Right lobe of liver (tissue), 6 donors: ENCODE measurements at places on chromosomes 2 and 18. TPM values are rescaled to one million over a fixed set of nuclear protein-coding genes. Genes with fewer than 3 reads are reported as not detected.

The ACVR2A gene
- total RNA-seq = 6.6 TPM

The MC4R gene
- total RNA-seq = not detected

The ANKRD53 gene
- not detected for total RNA-seq

The GPR55 gene
- total RNA-seq = 0.06 TPM

The RUFY4 gene
- not detected for total RNA-seq

The CHST9 gene
- total RNA-seq = 8.2 TPM

The CPS1 gene
- total RNA-seq = 1,279 TPM

The OR6B2 gene
- total RNA-seq = not detected

The STPG4 gene
- total RNA-seq = not detected

- no peaks in the 10 kb centered on the region for H3K27me3 ChIP-seq
- no peaks in the 10 kb centered on the region for H3K36me3 ChIP-seq
- no peak for DNase-seq
- H3K27ac ChIP-seq = no peak overlapping the region
- no peaks in the 10 kb centered on the region for H3K4me1 ChIP-seq
Observed at GRCh38 chr2:136319237-136319636, 201.3 kb upstream of the CXCR4 start.

DNA sequence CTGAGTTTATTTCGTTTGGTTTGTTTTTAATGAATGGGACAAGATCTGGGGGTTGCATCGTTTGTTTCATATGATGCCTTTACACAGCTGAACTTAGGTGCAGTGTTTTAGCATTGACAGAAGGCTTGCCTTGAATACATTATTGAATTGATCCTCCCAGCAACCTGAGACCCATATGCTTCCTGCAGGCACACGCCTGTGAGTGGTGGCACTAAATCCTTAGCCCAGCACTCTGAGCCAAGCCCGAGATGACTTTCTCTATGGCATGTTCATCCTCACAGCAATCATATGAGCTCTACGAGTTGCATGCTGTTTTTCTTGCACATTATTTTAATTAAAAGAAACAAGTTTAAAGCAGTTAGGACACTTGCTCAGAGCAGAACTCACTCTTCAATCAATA is 47.8 kb upstream of the AGAP1 start:
- no peaks in the 10 kb centered on the region for H3K4me1 ChIP-seq
- H3K4me3 ChIP-seq = no peak overlapping the region
- H3K27ac ChIP-seq = no peak overlapping the region
- no peaks in the 10 kb centered on the region for H3K27me3 ChIP-seq

- no peaks in the 10 kb centered on the region for H3K36me3 ChIP-seq
- no peaks in the 10 kb centered on the region for H3K4me1 ChIP-seq
- H3K27ac ChIP-seq = no peak overlapping the region
Observed at GRCh38 chr2:86012007-86012712, 93.5 kb downstream of the POLR1A start.

DNA sequence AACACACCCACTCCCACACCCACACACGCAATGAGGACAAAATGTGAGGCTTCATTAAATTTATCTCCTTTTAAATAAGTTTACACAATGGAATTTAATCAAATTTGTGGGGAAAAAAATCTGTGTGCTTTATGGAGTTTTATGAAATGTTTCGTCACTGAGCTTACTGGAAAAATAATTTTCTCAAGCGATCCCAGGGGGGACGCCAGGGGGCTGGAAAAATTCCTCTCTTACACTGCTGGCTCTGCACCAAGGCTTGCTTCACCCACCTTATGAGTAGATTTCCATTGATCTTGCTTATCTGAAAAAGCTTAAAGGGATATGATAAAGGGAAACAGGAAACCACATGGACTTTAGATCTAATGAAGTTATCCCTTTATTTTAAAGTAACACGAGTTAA is 95.5 kb downstream of the CABYR start:
- no peak overlapping the region for H3K27ac ChIP-seq
- H3K4me3 ChIP-seq = no peak overlapping the region
- H3K36me3 ChIP-seq = no peaks in the 10 kb centered on the region

DNA sequence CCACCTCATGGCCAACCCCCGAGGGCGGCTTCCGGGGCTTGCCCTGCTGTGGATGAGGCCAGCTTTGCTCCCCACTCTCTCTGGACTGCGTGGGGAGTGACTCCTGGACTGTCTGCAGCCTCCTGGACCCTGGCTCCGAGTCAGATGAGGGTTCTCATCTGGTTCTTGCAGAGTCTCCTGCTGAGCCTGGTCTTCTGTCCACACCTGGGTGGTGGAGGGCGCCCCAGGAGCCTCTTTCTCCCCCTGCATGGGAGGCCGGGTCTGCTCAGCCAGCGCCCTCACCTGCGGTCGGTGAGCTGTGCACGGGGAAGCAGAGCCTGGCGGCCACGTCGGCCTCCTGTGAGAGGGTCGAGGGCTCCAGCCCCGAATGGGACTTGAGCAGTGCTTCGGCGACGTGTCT is 78.3 kb downstream of the RTP5 start:
- no peak overlapping the region for H3K27ac ChIP-seq
- DNase-seq = peak; percentile 36
- H3K36me3 ChIP-seq = no peaks in the 10 kb centered on the region
- no peaks in the 10 kb centered on the region for H3K27me3 ChIP-seq
- H3K4me1 ChIP-seq = peaks cover 10% of the 10 kb centered on the region

- H3K27me3 ChIP-seq = peaks cover 69% of the 10 kb centered on the region
- no peaks in the 10 kb centered on the region for H3K4me1 ChIP-seq
- DNase-seq = no peak
- no peak overlapping the region for H3K27ac ChIP-seq
- no peak overlapping the region for H3K4me3 ChIP-seq
- no peaks in the 10 kb centered on the region for H3K36me3 ChIP-seq
Observed at GRCh38 chr2:176130957-176131847, 1.7 kb downstream of the HOXD8 start.

DNA sequence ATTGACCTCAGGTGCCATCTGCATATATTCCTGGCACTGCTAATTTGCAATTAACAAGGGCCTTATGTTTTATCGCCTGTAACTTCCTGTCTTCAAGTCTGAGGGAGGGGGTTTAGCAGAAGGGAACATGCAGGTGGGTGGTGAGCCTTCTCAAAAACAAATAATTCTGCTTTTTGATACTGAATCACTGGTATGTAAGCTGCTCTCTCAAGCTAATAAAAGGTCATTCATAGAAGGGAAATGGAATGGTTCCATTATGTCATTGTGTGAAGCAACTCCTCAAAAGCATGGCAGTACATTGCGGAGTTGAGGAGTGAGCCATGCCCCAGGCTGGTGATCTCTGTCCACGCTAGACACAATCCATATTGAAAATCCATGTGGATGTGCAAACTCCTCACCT is 414.8 kb upstream of the ID2 start:
- H3K27me3 ChIP-seq = no peaks in the 10 kb centered on the region
- H3K27ac ChIP-seq = no peak overlapping the region
- H3K4me1 ChIP-seq = no peaks in the 10 kb centered on the region
- H3K36me3 ChIP-seq = no peaks in the 10 kb centered on the region
- no peak for DNase-seq
- H3K4me3 ChIP-seq = no peak overlapping the region

GRCh38 chr2:129757915-129758783 is 221.3 kb upstream of the RAB6C start:
- no peaks in the 10 kb centered on the region for H3K36me3 ChIP-seq
- H3K4me3 ChIP-seq = no peak overlapping the region
- H3K4me1 ChIP-seq = no peaks in the 10 kb centered on the region
- H3K27me3 ChIP-seq = no peaks in the 10 kb centered on the region

GRCh38 chr2:28393114-28393836 is 617 bp downstream of the FOSL2 start:
- H3K36me3 ChIP-seq = no peaks in the 10 kb centered on the region
- peak overlapping the region; percentile 99 for H3K27ac ChIP-seq
- peak overlapping the region; percentile 85 for H3K4me3 ChIP-seq
- no peaks in the 10 kb centered on the region for H3K27me3 ChIP-seq
- peak; percentile 67 for DNase-seq

- no peaks in the 10 kb centered on the region for H3K36me3 ChIP-seq
- no peak for DNase-seq
- H3K27me3 ChIP-seq = no peaks in the 10 kb centered on the region
- no peak overlapping the region for H3K27ac ChIP-seq
- H3K4me3 ChIP-seq = no peak overlapping the region
- H3K4me1 ChIP-seq = no peaks in the 10 kb centered on the region
Observed at GRCh38 chr2:108074150-108074549, 87.8 kb downstream of the SLC5A7 start.

DNA sequence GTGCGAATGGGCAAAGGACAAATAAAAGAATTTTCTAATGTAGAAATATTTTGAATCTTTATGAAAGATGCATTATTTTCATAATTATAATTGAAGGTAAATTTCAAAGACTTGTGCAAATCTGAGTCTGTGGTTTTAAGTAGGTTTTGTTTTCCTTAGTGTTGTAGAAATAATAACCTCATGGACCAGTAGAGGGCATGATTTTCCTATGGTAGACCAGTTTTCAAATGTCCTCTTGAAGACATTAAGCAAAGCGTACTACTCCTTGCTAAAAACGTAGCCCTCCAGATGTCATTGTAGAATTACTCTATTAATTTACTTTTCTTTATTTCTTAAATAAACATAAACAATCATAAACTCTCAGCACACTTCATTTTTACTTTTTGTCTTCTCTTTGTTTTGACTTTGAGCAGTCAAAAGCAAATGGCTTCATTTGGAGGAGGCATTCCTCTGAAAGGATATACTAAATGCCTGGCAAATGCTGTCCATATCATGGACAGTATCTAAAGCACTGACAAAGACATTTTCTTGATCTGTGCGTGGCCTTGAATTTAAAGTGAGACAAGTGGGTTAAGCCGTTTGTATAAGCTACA is 85.8 kb upstream of the FAM237A start:
- H3K36me3 ChIP-seq = no peaks in the 10 kb centered on the region
- no peak overlapping the region for H3K27ac ChIP-seq
- no peak for DNase-seq
- no peaks in the 10 kb centered on the region for H3K4me1 ChIP-seq
- no peaks in the 10 kb centered on the region for H3K27me3 ChIP-seq
- no peak overlapping the region for H3K4me3 ChIP-seq

- peaks cover 3% of the 10 kb centered on the region for H3K4me1 ChIP-seq
- H3K27me3 ChIP-seq = no peaks in the 10 kb centered on the region
- H3K27ac ChIP-seq = no peak overlapping the region
- no peak overlapping the region for H3K4me3 ChIP-seq
- H3K36me3 ChIP-seq = no peaks in the 10 kb centered on the region
Observed at GRCh38 chr2:147356157-147356556, 488.7 kb upstream of the ACVR2A start.

- no peak overlapping the region for H3K27ac ChIP-seq
- DNase-seq = no peak
- no peaks in the 10 kb centered on the region for H3K36me3 ChIP-seq
- no peaks in the 10 kb centered on the region for H3K27me3 ChIP-seq
Observed at GRCh38 chr2:76446872-76447271, 736.2 kb upstream of the GCFC2 start.

GRCh38 chr2:226888378-226888965 is 52.6 kb downstream of the RHBDD1 start:
- H3K27me3 ChIP-seq = no peaks in the 10 kb centered on the region
- no peak overlapping the region for H3K27ac ChIP-seq
- H3K4me3 ChIP-seq = no peak overlapping the region
- no peak for DNase-seq
- H3K4me1 ChIP-seq = no peaks in the 10 kb centered on the region

DNA sequence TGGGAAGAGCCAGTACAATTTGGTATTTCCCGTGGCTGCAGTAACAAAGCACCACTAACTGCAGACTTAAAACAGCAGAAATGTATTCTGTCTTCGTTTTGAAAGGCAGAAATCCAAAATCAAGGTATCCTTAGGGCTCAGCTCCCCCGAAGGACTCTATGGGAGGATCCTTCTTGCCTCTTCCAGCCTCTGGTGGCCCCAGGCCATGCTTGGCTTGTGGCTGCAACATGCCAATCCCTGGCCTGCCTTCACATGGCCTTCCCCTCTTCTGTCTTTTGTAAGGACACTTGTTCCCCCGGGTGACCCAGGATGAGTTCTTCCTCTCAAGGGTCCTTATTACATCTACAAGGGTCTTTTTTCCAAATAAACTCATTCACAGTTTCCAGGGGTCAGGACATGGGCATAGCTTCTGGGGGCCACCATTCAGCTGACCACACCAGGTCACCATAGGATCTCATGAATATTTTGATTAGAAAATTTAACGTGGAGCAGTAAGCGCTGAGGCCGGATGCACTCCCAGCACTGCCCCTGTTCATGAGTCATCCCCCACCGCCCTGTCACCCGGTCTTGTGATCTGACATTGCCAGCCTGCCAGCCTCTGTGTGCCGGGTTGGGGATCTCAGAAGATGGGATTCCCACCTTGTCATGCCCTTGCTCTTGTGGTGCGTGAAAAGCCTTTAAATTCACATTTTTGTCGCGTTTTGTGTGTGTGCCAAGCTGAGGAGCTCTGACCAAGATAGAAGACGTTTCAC is 61.2 kb upstream of the B3GNT7 start:
- H3K4me1 ChIP-seq = no peaks in the 10 kb centered on the region
- H3K36me3 ChIP-seq = no peaks in the 10 kb centered on the region
- H3K4me3 ChIP-seq = no peak overlapping the region
- no peak overlapping the region for H3K27ac ChIP-seq
- no peak for DNase-seq

GRCh38 chr2:167756446-167756845 is 490.9 kb downstream of the STK39 start:
- no peaks in the 10 kb centered on the region for H3K36me3 ChIP-seq
- no peak for DNase-seq
- H3K27ac ChIP-seq = no peak overlapping the region
- H3K4me1 ChIP-seq = no peaks in the 10 kb centered on the region
- no peak overlapping the region for H3K4me3 ChIP-seq

GRCh38 chr2:20146401-20146800 is 78.5 kb downstream of the SDC1 start:
- no peak overlapping the region for H3K27ac ChIP-seq
- H3K4me3 ChIP-seq = no peak overlapping the region
- no peaks in the 10 kb centered on the region for H3K4me1 ChIP-seq
- no peaks in the 10 kb centered on the region for H3K36me3 ChIP-seq
- no peak for DNase-seq

DNA sequence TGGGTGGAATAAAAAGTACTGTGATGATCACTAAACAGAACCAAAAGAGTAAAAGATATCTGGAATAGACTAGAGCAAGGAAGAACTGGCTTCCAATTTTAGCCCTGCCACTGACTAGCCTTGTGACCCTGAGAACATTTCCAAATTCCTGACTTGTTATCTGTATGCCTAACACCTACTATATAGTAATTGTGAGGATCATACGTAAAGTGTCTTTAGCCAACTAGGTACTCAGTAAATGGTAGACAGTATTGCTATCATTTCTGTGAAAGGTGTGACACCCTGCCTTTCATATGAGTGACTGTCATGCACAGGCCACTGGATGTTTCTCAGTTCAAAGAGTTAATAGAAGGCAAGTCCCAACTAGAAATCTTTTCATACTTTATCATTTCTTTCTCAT is 29.8 kb downstream of the CYTIP start:
- no peak overlapping the region for H3K27ac ChIP-seq
- H3K4me1 ChIP-seq = no peaks in the 10 kb centered on the region
- no peak for DNase-seq

GRCh38 chr2:163595028-163595427 is 140.8 kb downstream of the FIGN start:
- H3K4me3 ChIP-seq = no peak overlapping the region
- no peaks in the 10 kb centered on the region for H3K4me1 ChIP-seq
- no peaks in the 10 kb centered on the region for H3K36me3 ChIP-seq
- no peaks in the 10 kb centered on the region for H3K27me3 ChIP-seq
- no peak overlapping the region for H3K27ac ChIP-seq
- no peak for DNase-seq
